Pancreas (tissue), 10 donors: ENCODE measurements at places on chromosomes 11 and 22. TPM values are rescaled to one million over a fixed set of nuclear protein-coding genes. Genes with fewer than 3 reads are reported as not detected.

The SAA1 gene
- total RNA-seq, result 0.67 TPM

- H3K36me3 ChIP-seq, result no peaks in the 10 kb centered on the region
- no peak for DNase-seq
- no peaks in the 10 kb centered on the region for H3K27me3 ChIP-seq
- no peaks in the 10 kb centered on the region for H3K4me1 ChIP-seq
- H3K4me3 ChIP-seq, result no peak overlapping the region
These were observed 59.3 kb upstream of the CLMP start for GRCh38 chr11:123254357-123254756.

The OR52N1 gene
- total RNA-seq, result 0.09 TPM

DNA sequence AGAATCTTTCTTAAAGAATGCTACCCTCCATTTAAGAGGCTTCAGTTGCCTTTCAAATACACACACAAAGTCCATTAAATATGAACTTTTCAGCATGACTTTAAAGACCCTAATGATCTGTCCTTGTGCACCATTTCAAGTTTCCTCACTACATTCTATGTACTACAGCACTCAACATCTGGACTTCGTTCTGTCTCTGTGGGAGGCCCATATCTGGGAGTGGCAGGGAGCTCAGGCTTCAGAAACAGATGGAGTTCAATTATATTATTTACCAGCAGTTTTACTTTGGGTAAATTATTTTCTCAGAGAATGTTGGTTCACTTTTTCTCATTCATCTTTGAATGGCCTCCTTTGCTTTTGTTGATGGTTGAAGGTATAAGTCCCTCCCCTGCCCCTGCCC is 67.4 kb downstream of the ANO3 start:
- H3K36me3 ChIP-seq, result no peaks in the 10 kb centered on the region
- DNase-seq, result no peak
- no peak overlapping the region for H3K4me3 ChIP-seq

The EFCAB6 gene
- 2.2 TPM for total RNA-seq

- H3K4me1 ChIP-seq, result no peaks in the 10 kb centered on the region
- no peak overlapping the region for H3K4me3 ChIP-seq
- no peak for DNase-seq
- no peak overlapping the region for H3K27ac ChIP-seq
- H3K36me3 ChIP-seq, result no peaks in the 10 kb centered on the region
- H3K27me3 ChIP-seq, result no peaks in the 10 kb centered on the region
These were observed 51.6 kb downstream of the TBC1D22A start for GRCh38 chr22:46813816-46814597.

GRCh38 chr11:119363081-119363850 is 16.8 kb upstream of the MFRP start:
- peaks cover 29% of the 10 kb centered on the region for H3K4me1 ChIP-seq
- H3K4me3 ChIP-seq, result peak overlapping the region; percentile 54
- H3K27ac ChIP-seq, result peak overlapping the region; percentile 79
- peak; percentile 87 for DNase-seq
- no peaks in the 10 kb centered on the region for H3K27me3 ChIP-seq
- H3K36me3 ChIP-seq, result peaks cover 16% of the 10 kb centered on the region

- no peaks in the 10 kb centered on the region for H3K4me1 ChIP-seq
- no peak for DNase-seq
- H3K4me3 ChIP-seq, result no peak overlapping the region
- no peak overlapping the region for H3K27ac ChIP-seq
These were observed 468.3 kb downstream of the TBC1D22A start for GRCh38 chr22:47230741-47231140.

DNA sequence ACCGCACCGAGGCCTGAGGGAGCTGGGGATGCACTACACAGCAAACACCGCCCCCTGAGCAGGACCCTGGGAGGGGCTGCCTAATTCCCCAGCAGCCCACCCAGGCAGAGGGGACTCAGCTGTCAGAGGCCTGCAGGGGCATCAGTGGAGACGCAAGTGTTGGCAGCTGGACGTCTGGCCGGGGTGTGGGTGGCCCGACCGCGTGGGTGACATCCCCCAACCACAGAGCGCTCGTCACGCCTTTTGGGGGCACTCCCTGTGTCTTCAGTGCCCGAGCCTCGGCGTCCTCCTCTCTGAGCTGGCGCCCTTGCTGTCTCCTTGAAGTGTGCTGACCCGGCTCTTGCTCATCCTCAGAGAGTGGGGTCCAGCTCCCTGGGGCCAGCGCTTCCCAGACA is 150.2 kb downstream of the BRD1 start:
- H3K36me3 ChIP-seq, result no peaks in the 10 kb centered on the region
- no peak overlapping the region for H3K27ac ChIP-seq
- H3K4me3 ChIP-seq, result no peak overlapping the region
- no peaks in the 10 kb centered on the region for H3K4me1 ChIP-seq

DNA sequence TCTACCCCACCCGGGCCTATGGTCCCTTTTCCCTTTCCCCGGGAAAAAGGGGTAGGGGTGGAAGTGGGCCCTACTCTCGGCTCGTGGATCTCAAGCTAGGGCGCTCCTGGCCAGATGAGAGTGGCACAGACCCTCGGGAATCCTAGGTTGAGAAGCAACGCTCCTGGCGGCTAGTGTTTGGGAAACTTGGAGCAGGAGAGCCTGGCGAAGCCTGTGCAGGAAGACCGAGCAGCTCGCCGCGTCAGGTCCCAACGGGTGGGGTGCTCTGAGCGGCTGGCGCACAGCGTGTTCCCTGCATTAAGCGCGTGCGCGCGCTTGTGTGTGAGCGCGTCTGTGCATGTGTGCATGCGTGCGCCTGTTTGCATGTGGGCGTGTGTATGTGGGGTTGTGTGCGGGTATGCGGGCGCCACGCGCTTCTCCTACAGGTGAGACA is 7.1 kb upstream of the FLI1 start:
- no peaks in the 10 kb centered on the region for H3K27me3 ChIP-seq
- no peaks in the 10 kb centered on the region for H3K36me3 ChIP-seq
- no peak overlapping the region for H3K4me3 ChIP-seq
- H3K27ac ChIP-seq, result no peak overlapping the region
- peak; percentile 69 for DNase-seq

The TBX10 gene
- 0.24 TPM for total RNA-seq

DNA sequence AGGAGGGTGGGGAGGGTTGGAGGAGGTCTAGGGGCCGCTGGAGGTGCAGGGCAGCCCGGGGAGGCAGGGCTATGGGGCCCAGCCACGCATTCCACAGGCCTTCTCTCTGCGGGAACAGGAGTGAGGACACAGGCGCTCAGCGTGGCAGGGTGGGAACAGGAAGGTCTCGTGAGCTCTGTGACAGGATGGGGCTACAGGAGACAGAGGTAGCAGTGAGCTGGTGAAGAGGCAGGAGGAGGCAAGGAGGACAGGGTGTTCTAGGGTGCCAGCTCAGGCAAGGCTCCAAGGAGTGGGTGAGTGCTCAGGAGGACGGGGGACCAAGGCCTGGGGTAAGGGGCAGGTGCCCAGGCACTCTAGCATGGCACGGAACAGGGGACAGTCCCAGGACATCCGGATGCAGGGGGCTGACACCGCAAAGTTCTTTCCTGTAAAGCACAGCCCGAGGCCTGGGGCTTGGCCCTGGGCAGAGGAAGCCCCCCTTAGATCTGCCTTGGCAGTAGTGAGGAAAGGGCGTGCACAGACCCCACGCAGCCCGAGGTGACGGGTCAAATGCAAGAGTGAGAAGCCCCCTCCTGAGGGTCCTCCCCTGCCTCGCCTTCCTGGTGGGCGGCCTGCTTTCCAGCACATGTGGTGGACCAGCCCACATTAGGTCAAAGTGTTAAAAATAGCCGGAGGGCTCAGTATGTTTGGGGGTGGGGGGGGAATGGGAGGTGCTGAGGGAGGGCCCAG is 4.7 kb upstream of the NEAT1 start:
- no peaks in the 10 kb centered on the region for H3K27me3 ChIP-seq

The MUC5B gene
- 16.8 TPM for total RNA-seq

DNA sequence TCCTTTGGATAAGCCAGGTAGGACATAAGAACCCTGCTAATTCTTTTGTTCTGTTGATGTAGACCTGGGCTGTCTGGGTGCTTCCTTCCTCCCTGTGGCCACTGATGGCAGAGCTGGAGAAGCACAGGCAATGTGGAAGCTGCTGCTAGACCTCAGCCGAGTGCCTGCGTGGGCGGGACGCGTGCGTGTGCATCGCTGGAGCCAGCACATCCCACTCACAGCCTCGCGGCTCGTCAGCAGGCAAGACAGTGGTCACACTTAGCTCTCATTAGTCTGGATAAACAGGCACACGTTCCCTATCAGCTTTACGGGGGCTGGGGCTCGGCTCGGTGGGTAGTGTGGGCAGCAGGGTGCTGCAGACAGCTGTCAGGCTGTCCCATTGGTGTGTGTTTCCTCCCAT is 155.7 kb downstream of the GRIK4 start:
- H3K4me3 ChIP-seq, result no peak overlapping the region
- H3K27ac ChIP-seq, result no peak overlapping the region
- DNase-seq, result no peak

The SHISAL1 gene
- 1.3 TPM for total RNA-seq

DNA sequence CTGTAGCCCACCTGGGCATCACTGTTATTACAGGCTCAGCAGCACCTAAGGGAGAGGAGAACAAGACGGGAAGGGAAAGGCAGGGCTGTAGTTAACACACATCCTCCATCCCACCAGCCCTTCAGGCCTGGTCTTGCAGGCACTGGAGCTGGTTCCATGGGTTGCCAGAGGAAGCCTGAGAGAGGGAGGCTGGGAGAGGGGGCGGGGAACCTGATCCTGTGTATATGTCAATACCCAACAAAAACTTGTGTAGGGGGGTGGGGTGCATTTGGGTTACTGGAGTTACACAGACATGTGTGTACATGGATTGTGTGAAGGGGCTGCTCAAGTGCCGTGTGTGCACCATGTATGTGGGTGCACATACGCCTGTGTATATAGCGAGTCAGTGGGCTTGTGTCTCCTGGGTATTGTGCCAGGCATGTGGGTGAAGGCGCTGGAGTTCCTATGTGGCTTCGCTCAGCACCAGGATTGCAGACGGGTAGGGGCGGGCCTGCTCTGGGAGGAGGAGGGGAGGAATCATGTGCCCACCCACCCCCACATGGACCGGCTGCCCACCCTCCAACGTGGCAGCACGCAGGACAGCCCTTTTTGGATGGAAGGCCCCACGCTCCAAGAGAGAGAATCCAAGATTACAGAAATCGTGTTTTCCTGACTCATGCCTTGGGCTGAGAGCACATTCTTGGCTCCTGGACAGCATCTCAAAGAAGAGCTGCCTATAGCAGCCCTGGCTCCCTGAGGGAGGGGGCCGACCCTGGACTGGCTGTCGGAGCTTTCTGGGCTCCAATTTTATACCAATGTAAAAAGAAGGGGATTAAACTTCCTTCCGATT is 4.2 kb upstream of the SERPINH1 start:
- no peaks in the 10 kb centered on the region for H3K36me3 ChIP-seq
- no peak for DNase-seq
- H3K27ac ChIP-seq, result peak overlapping the region; percentile 8
- no peaks in the 10 kb centered on the region for H3K27me3 ChIP-seq

The POTEH gene
- not detected for total RNA-seq

The MYBPC3 gene
- total RNA-seq, result 0.06 TPM

GRCh38 chr11:76559346-76559745 is 111.2 kb downstream of the LRRC32 start:
- DNase-seq, result no peak
- H3K4me1 ChIP-seq, result no peaks in the 10 kb centered on the region
- no peaks in the 10 kb centered on the region for H3K36me3 ChIP-seq

DNA sequence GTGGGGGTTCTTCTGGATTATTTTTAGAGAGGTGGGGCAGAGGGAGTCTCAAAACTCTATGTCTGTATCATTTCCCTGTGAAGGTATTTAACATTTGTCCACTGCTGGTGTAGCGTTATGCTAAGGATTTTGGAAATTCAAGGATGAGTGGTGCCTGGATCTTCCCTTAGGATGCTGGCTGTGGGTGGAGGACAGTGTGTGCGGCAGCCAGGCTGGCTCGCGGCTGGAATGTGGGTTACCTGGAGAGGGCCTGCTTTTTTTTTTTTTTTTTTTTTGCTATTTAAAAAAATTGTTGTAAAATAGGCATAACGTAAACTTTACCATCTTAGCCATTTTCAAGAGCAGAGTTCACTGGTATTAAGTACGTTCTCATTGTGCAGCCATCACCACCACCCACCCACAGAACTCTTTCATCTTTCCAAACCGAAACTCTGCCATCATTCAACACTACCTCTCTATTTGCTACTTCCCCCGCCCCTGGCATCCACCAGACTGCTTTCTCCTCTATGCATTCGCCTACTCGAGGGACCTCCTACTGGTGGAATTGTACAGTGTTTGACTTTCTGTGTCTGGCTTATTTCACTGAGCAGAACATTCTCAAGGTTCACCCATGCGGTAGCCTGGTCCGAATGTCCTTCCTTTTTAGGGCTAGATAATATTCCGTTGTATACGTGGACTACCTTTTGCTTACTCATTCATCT is 67.1 kb downstream of the PARVB start:
- H3K27me3 ChIP-seq, result no peaks in the 10 kb centered on the region
- no peak for DNase-seq
- no peaks in the 10 kb centered on the region for H3K36me3 ChIP-seq
- no peak overlapping the region for H3K4me3 ChIP-seq
- H3K27ac ChIP-seq, result no peak overlapping the region

The THAP7 gene
- total RNA-seq, result 13.4 TPM

- H3K4me1 ChIP-seq, result no peaks in the 10 kb centered on the region
- no peak for DNase-seq
- no peak overlapping the region for H3K27ac ChIP-seq
These were observed 208.7 kb upstream of the NCAM1 start for GRCh38 chr11:112752563-112752962.

- no peaks in the 10 kb centered on the region for H3K27me3 ChIP-seq
- no peak overlapping the region for H3K4me3 ChIP-seq
- peaks cover 25% of the 10 kb centered on the region for H3K4me1 ChIP-seq
- peak overlapping the region; percentile 94 for H3K27ac ChIP-seq
These were observed 1.5 kb upstream of the SIK3 start for GRCh38 chr11:117099696-117100095.

DNA sequence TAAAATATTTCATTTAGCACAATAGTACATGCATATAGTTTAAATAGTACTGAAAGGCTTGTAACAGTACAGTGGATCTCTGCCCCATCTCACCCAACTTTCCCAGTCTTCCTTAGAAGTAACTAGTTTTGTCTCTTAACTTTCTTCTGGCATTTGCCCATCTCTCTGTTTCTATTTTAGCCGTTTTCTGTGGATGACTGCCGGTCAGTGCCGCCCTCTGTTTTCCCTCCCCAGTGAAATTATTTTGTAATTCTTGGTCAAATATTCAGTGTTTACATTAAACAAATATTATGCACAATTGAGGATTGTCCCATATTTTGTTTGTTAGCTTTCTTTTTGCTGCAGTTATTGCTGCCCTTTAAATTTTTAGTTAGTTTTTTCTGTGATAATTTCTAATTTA is 8.3 kb downstream of the PDHX start:
- H3K4me1 ChIP-seq, result peaks cover 50% of the 10 kb centered on the region
- no peaks in the 10 kb centered on the region for H3K36me3 ChIP-seq
- DNase-seq, result no peak
- no peak overlapping the region for H3K4me3 ChIP-seq

DNA sequence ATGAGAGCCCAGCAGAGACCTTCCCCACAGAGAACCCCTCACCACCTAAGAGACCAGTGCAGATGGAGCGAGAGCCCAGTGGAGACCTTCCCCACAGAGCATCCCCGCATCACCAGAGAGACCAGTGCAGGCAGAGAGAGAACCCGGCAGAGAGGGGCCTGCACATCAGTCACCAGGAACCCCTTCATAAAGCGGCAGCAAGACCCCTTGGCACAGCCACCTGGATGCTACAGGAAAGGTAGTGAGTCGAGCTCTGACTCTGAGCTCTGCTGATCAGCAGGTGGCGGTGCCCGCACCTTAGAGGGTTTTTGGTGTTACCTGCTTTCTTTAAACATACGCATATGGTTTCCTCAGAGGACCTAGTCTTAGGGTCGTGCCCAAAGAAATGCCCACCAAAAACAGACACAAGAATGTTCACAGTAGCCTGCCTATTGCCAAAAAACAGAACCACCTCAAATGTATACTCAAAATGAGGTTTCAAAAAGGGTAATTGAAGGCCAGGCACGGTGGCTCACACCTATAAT is 678.7 kb downstream of the BRD1 start:
- H3K27me3 ChIP-seq, result no peaks in the 10 kb centered on the region
- no peaks in the 10 kb centered on the region for H3K36me3 ChIP-seq
- no peaks in the 10 kb centered on the region for H3K4me1 ChIP-seq
- DNase-seq, result no peak

The MPPED2 gene
- 5.0 TPM for total RNA-seq

The SLC37A2 gene
- total RNA-seq, result 5.0 TPM
